ENCODE measurements at places on chromosomes 1 and 21.

- DNase-seq: no peak
Measured at GRCh38 chr1:197798492-197798891, 23.2 kb upstream of the DENND1B start.

DNA sequence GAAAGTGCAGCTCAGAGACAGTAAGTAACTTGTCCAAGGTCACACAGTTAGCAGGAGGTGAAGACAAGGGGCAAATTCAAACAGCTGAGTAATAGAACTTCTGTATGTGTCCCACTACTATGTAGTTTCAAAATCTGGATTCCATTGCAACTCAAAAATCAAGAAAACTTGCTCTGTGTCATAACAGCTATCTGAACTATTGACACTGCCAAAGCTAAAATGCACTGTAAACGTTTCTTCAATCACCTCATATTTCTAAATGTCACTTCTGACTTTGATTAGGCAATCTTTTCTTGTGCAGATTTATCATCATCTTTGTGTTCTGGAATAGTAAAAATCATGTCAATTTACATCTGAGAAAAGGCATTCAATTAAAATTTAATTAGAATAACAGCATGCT, 957.6 kb downstream of the MRPL39 start:
- no peak for DNase-seq

DNA sequence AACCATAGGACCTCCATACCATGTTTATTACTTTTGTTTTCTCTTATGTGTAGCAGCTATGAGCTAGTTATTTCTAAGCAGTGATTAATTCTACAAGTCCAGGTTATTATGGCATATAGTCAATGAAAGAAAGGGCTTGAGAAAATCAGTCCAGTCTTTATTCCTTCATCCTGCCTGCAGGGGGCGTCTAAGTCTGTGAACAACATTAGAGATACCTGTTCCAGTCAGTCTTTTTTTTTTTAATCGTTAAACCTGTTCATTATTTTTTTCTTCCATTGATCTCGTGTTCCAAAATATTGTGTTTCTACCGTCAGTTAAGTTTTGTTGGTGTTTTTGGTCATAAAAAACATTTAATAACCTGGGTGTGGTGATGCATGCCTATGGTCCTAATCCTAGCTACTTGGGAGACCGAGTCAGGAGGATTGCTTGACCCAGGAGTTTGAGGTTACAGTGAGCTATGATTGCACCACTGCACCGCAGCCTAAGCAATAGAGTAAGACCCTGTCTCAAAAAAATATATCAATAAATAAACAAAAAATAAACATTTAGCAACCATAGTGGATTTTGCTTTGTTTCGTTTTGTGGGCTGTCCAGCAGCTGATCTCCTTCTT, 29.4 kb upstream of the CD2 start:
- DNase-seq: peak; percentile 88

DNA sequence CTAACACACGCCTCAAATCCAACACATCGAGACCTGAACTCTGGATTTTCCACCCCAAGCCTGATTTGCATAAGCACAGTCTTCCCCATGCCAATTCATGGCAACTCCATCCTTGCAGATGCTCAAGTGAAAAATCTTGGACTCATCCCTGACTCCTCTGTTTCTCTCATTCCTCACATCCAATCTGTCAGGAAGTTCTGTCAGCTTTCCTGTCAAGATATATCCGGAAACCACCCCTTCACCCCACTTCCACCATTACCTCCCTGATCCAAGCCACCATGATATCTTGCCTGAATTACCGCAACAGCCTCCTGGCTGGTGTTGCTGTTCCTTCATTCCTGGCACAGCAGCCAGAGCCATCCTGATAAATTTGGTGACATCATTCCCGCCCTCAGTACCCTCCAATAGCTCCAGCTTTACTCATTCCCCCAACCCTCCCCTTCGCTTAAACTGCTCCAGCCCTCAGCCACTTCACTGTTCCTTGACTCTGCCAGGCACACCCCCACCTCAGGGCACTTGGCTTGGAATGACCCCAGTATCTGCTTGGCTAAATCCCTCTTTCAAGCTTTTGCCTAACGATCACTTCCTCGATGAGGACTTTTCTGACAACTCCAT, 17.4 kb downstream of the TCEA3 start:
- no peak for DNase-seq

DNA sequence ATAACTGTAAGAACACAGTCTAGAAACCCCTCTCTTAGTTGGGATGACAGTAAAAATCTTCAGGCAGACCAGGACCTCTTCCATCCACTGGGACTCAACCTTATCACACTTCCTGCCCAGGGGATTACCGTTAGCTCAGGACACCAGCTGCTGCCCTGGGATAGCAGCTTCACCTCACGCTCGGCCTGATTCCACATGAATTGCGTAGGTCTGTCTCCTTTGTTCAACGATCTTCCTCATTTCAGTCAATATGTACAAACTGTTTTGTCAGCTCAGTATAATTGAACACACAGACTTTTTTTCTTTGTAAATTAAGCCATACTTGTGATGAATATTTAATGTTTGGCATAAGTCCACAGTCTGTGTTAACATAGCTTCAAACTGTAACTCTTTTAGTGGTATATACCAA, 290.4 kb downstream of the GRIK1 start:
- no peak for DNase-seq

DNA sequence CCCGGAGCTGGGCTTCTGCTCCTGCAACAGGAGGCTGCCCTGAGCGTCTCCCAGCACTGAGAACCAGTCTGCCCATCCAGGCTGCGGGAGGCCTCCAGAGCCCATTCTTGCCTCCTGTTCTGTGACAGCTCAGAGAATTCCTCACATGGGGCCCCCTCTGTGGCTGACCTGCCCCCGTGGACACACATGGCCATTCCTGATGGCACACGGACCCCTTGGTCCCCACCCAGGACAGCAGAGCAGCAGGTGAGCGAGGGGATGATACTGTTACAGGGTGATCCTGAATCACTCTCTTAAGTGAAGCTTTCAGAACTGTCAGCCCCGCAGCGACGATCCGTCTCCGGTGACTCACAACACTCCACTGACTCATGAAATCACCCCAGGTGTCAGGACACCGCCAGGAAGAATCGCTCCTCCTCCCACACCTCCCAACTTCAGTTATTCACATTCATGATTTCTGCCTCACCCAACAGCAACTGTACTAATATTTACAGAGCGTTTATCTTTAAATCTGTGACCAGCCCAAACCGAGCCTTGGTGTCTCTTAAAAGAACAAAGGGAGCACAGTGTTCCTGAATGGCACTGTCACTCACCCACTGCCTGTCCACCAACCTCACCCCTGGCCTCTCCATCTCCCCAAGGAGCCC, 22.5 kb downstream of the CHD5 start:
- DNase-seq: peak; percentile 40

DNA sequence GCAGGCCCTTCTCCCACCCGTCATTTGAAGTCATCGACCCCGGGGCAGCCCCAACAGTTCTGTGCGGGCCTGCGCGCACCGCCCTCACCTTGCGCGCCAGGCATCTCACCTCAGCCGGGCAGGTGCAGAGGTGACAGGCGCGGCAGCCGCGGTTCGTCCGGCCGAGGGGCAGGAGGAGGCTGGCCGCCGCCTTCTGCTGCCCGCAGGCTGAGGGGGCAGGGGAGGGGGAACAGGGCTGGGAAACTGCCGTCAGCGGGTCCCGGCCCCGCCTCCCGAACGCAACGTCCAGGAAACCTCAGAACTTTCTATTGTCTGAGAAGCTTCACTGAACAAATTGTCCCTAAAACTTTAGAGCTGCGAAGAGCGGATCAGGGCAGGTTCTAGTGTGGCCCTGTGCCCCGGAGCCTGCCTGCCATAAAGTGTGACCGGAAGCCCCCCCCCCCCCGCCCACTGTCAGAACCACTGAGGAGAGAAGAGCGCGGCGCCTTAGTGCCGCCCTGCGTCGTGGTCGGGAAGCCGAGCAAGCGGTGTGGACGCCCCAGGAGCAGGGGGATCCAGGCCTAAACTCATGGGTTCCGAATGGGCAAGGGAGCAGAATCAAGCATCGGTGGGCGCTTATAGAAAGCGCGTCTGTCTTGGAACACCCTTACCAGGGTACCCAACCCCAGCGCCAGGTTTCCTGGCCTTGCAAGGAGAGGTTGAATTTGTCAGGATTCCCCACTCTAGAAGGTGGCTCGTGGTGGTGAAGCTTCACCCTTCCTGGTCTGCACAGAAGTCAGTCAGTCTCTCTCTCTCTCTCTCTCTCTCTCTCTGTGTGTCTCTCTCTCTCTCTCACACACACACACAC, 13.3 kb upstream of the TBX15 start:
- no peak for DNase-seq

GRCh38 chr1:66275601-66276023, 258.3 kb upstream of the SGIP1 start:
- peak; percentile 26 for DNase-seq

GRCh38 chr1:191963781-191964455, 194.3 kb upstream of the RGS18 start:
- no peak for DNase-seq

- DNase-seq: peak; percentile 24
Measured at GRCh38 chr1:210292231-210292871, 36.4 kb upstream of the HHAT start.

- DNase-seq: no peak
Measured at GRCh38 chr1:22963044-22963677, 9.5 kb downstream of the LACTBL1 start.

DNA sequence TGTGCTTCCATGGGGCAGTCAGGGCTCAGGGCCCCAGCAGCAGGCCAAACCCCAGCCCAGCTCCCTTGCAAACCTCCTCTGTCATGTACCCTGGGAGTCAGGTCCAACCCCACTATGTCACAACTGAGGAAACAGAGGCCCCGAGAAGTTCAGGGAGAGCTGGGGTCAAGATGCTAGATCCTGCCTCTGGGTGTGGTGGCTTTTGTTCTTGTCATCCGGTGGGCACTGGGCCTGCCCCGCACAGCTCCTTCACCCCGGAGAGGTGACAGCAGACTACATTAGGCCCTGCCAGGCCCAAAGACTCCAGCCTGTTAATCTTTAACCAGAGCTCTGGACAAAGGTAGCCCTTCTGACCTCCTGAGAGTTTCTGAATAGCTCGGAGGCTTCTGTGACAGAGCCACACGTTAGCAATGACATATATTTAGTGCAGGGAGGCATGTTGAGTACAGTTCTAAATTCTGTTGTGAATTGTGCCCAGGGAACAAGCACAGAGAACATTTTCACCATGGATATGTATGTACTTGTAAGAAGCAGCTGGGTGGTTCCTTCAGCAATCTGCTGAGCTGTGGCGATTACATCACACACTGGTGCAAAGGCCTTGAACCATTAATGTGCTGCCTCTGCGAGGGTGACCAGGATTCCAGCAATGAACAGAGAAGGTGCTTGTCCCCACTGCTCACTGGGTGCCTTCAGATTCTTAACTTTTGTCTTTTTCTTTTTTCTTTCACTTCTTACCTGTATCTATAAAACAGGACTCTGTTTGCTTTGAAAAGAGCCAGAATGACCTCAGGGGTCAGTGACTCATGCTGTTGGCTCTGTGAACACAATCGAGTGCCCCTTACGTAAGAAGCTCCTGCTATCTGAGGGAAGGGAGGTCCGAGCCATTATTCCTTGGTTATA, 102.8 kb downstream of the RHOU start:
- no peak for DNase-seq

DNA sequence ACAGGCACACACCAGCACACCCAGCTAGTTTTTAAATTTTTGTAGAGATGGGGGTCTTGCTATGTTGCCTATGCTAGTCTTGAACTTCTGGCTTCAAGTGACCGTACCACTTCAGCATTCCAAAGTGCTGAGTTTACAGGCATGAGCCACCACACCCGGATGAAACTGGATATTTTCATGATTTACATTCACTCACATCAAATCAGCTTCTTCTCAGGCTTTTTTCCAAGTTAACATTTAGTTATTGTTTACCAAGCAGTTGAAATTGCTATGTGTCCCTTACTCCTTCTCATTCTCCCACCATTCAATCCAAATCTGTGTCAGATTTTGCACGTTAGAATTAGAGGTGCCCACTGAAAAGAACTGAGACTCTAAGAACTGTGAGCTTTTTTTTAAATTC, 18.4 kb downstream of the RIT1 start:
- DNase-seq: no peak

- no peak for DNase-seq
Measured at GRCh38 chr1:225343618-225344017, 84.2 kb downstream of the LBR start.

DNA sequence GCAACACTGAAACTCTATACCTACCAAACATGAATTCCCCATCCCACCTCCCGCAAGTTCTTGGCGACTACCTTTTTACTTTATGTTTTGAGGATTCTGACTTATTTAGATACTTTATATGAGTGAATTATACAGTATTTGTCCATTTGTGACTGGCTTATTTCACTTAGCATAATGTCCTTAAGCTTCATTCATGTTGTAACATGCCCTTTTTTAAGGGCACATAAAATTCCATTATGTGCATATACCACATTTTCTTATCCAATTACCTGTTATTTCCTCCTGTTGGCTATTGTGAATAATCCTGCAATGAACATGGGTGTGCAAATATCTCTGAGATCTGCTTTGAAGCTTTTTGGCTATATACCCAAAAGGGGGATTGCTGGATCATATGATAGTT, 22.0 kb upstream of the CHIT1 start:
- DNase-seq: no peak

- DNase-seq: no peak
Measured at GRCh38 chr1:56416495-56416894, 162.9 kb downstream of the PLPP3 start.

GRCh38 chr1:75985827-75986226, 53.6 kb upstream of the ASB17 start:
- no peak for DNase-seq

DNA sequence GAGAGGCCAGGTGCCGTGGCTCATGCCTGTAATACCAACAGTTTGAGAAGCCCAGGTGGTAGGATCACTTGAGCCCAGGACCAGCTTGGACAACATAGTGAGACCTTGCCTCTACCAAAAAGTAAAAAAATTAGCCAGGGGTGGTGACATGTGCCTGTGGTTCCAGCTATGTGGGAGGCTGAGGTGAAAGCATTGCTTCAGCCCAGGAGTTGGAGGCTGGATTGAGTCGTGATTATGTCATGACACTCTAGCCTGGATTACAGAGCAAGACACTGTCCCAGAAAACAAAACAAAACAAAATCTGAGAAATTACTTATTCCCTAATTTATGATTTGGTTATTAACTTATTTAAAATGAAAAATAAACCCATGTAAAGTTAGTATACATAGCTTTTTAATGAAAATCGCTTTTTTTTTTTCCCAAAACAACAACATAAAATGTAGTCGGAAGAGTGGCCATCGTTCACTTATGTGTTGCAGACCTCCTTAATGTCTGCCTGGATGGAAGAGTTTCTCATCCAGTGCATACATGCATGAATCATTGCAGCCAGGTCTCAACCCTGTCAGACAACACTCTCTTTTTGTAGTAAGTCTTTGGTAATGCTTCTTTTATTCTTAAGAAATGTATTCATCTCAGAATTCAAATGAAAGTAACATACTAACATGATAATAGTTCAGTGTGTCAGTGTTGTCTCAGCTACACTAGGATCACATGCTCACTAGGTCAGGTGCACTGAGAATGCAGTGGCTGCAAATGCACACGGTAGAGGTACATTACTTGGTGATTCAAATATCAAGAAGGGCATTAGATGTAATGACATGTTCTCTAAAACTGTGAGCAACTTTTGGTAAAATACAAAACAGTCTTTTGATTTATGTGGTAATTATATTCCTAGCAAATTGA, 28.0 kb downstream of the ITSN1 start:
- no peak for DNase-seq
